NCI-H1417 (cell line): ENCODE measurements at places on chromosomes 2 and 18.
A peak's percentile ranks its signal among the peaks of the same experiment; 100 is the strongest.

- no peak for DNase-seq
These were observed 35.1 kb downstream of the MAPK4 start for GRCh38 chr18:50594942-50595341.

DNA sequence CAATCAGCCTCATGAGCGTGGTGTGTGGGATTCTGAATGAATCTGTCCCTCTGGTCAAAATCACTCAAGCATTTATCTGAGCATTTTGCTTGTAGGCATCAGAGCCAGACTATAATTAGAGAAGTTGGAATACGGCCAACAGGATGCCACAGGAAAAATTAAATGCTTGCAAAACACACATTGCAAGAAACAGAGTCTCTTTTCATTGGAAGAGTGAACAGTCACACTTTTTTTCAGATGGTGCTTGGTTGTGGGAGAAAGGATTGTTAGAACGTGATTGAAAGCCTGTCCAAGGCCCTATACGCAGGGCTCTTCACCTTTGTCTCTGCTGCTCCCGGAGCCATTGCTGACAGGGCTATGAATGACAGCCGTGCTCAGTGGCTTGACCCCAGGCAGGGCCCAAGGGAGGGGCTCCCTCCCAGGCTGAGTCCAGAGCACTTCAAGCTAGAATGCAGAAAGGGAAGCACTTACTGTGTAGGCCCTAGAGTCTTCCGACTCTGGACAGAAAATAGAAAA lies 59.8 kb downstream of the SNTG2 start:
- DNase-seq: peak; percentile 11

- DNase-seq: no peak
These were observed 18.5 kb upstream of the TMEM178A start for GRCh38 chr2:39647104-39647765.

- DNase-seq: no peak
These were observed 95.9 kb downstream of the COL3A1 start for GRCh38 chr2:189069855-189070619.

DNA sequence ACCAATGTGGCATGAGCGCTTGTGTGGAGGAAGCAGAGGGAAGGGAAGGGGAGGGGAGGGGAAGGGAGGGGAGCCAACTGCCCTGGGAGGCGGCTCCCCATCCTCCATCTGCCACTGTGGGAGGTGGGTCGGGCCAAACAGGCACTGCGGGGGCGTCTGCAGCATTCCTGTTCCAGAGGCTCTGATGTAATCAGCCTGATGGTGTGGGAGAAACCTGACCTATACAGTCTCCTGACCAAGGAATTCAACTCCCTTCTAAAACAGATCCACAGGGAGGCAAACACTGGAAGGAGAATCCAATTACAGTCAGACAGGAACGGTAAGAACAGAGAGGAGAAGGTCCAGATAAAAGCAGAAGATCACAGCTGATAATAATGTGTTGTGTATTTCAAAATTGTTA lies 88.8 kb downstream of the CD8B2 start:
- peak; percentile 4 for DNase-seq

GRCh38 chr18:71242981-71243380 lies 954.1 kb downstream of the SOCS6 start:
- no peak for DNase-seq

DNA sequence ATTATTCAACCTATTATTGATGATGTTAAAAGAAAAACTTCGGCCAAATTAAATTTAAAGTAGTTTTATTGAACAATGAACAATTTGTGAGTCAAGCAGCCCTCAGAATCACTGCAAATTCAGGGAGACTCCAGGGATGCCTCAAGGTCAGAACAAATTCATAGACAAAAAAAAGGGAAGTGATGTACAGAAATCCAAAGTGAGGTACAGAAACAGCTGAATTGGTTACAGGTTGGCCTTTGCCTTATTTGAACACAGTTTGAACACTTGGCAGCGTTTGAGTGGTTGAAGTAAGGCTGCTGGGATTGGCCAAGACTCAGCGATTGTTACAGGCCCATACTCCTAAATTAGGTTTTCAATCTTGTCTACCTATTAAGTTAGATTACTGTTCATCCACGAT lies 47.4 kb upstream of the DSG1 start:
- no peak for DNase-seq

GRCh38 chr2:46300406-46300832 lies 3.2 kb downstream of the EPAS1 start:
- DNase-seq: no peak

DNA sequence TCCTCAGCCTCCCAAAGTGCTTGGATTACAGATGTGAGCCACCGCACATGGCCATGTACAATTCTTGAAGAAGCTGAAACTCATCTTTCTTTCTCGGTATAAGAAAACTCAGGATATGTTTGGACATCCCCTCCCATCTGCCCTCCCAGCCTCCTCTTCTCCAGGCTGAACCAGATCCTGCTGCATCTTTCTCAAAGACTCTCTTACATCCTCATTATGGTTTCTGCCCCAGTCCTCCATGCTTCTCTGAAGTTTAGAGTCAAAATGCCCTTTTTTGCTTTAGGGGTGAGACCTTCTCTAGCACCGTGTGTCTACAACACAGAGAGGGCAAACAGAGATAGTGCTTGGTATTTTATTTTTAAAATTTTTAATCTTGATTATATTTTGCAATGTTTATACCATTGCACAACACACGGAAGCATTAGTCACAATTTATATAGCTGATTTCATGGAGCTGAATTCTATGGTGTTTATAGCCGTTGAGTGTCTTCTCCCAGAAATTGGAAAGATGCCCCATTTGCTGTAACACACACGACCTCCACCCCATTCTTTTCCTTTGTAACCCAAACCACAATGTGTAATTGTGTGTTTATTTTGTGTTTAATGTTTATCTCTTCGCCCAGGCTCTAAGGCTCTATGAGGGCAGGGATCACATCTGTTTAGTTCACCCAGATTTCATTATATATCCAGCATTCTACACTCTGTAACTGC lies 206.0 kb upstream of the TNP1 start:
- no peak for DNase-seq

- no peak for DNase-seq
These were observed 1108.5 kb upstream of the CDH2 start for GRCh38 chr18:29285471-29285870.

GRCh38 chr18:56196495-56197225 lies 441.7 kb downstream of the TXNL1 start:
- no peak for DNase-seq

DNA sequence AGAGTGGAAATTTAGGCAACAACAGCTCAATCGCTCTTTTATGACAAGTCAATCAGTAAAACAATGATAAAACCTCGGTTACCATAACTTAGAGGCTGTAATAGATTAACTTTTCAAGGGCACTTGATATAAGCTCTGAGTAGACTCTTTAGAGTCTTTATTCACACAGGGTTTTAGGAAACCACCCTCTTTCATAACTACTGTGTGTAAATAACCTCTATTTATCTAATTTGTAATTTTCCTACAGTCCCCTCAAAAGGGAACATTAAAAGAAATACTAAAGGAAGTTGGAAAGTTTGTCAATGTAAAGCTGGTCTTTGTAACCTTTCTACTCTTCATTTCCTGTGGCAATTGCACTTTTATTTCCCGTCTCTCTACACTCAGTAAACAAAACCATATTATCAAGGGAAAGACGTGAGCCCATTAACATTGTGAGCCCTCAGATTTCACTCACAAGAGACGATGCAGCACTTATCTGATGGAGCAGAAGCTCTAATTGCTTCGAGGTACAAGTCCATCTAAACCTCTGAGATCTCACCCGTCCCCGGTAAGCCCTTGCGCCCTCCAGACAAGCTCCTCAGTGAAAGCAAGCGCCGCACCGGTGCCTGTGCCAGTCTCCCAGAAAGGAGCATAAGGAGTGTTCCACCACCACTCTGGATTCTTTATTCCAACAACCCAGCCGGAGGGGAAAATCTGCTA lies 1.1 kb upstream of the HOXD1 start:
- peak; percentile 22 for DNase-seq

- DNase-seq: no peak
These were observed 33.4 kb upstream of the CD207 start for GRCh38 chr2:70868970-70869369.

- no peak for DNase-seq
These were observed 147.3 kb upstream of the UNC80 start for GRCh38 chr2:209624192-209624938.

DNA sequence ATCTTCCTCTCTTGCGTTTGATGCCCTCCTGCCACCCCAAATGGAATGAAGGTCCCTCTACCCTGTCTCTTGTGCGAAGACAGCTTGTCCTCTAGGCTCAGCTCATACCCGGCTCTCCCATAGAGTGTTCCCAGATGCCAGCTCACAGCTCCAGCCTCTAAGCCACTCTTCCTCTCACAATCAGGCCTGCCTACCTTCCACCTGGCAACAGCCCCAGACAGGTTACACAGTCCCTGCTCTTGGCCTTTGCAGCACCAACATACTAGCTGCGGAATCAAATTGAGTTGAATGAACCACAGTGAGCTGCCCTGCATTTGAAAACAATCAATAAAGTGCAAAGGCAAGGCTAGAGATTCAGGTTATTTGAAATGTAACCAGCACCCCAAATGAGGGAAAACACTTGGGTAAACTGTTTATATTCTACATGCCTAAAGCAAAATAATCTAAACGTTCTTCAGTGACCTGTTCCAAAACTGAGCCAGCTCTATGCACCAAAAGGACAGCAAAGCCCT lies 105.1 kb downstream of the COL4A4 start:
- DNase-seq: no peak

DNA sequence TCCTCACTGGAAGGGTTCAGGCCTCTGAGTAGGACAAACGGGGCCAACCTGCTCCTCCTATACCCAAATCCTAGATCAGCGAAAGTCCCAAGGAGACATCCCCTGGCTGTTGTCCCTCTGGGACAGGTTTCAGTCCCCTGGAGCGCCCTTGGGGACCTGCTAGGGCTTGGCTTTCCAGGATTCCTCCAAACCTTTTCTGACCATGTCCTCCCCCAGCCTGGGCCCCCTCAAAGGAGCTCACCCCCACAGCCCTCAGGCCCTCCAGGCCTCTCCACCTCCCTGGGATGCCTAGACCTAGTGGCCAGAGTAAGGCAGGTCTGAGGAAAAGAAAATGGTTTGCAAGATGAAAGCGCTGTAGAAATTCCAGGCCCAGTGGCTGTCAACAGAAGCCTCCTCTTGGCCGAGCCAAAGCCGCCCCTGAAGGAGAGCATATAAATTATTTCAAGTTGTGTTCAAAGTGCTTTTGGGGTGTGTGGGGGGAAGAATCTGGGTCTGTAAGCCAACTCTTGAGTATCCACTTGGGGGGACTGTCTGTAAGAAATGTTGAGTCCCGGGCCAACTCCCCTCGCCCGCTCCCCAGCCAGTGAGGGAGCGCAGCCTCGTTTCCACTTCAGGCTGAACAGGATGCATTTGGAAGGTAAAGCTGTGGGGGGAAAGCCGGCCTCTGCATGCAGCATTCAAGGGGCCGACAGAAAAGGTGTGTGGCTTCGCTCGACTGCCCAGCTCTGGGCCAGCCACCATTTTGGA lies 158.6 kb downstream of the DYSF start:
- no peak for DNase-seq

DNA sequence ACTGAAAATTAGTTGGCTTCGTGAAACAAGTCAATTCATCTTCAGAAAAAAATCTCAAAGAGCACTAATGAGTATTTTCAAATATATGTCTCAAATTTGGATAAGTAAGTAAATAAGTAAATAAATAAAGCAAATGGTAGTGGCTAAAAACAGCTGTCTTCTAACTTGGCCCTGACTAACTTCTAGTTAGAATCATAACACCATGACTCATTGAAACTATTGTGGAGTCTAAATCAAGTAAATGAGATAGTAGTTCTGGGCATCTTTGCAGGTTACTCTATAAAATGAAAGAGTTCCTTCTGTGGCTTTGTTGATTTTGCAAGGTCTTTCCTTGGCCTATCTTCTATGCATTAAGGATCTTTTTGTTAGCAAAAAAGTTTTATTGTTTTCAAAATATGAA lies 110.7 kb downstream of the SLC8A1 start:
- DNase-seq: no peak

DNA sequence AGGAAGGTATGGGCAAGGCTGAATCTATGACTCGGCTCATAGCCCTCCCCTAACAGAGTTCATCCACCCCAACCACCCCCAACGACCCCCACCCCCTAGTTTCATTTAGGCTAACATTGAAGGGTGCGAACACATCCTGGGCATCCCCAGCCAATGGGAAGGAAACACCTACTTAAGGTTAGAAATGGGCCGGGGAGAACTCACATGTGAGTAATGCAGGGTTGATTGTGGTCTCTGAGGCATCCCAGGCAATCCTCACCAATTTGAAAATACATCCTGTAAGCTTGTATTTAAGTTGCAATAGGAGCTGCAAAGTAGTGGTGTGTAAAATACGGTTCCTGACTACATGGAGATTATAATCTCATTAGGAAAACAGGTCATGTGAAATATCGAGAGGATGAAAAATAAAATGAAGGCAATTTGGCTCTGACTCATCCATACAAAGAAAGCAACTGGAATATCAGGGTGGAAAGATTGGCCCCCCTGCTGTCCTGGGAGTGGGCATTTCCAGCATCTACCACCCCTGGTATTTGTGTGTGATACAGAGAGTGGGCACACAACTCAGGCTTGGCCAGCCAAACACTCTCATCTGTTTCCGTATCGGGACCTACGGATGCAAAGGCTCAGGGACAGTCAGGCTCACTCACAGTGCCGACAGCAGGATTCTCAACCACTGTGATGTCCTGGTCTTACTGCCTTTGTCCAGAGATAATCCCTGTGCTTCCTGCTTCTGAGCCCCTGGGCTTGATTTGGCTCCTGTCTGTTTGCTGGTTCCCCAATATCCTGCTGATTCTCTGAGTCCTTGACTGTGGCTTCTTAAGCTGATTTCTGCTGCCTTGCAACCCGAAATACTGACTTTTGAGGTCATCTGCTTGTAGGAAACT lies 90.0 kb upstream of the NCKAP5 start:
- no peak for DNase-seq

GRCh38 chr2:109271920-109272319 lies 142.9 kb downstream of the SH3RF3 start:
- no peak for DNase-seq

- DNase-seq: no peak
These were observed 121.0 kb downstream of the GBX2 start for GRCh38 chr2:236047176-236047575.

DNA sequence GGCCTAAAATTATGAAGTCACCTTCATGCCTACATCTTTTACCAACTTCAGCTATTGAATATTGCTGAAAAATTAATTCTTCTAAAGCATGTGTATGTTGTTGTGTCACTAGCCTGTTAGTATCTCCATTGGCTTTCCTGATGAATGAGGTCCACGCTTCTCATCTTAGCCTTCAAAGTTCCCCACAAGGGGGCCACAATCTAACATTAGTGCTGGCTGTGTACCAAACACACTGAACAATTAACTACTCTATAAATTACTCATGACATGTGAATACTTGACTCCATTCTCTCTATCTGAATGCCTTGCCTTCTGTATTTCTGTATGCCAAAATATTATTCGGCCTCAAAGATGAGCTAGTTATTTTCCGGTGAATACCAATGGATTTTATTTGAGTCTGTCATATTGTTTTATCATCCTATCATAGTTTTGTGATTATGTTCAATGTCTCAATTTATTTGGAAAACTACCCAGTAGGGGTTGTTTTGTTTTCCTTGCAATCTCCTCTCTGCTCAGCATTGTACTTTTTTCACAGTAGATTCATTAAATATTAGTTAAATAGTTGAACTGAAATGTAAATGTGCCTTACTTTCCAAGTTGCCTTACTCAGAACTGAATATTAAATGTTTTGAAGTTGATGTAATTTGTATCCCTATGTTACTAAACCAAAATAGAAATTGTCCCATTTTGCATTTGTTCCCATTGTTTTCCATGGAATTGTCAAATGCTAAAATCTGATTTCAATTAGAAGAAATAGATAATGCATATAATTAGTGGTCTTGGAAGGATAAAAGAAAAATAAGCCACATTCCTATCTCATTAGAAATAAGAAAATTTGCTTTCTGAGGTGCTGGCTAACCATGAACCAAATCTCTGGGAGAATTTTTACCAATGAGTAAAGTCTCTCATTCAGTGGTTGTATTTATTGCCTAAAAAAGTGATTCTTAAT lies 208.4 kb upstream of the COL3A1 start:
- peak; percentile 79 for DNase-seq
